Cerebellar nuclear complex (tissue), 1 donor: ENCODE measurements at places on chromosomes 12 and 14.

- no peak for DNase-seq
These were observed 256.3 kb upstream of the SFSWAP start for GRCh38 chr12:131454418-131455217.

DNA sequence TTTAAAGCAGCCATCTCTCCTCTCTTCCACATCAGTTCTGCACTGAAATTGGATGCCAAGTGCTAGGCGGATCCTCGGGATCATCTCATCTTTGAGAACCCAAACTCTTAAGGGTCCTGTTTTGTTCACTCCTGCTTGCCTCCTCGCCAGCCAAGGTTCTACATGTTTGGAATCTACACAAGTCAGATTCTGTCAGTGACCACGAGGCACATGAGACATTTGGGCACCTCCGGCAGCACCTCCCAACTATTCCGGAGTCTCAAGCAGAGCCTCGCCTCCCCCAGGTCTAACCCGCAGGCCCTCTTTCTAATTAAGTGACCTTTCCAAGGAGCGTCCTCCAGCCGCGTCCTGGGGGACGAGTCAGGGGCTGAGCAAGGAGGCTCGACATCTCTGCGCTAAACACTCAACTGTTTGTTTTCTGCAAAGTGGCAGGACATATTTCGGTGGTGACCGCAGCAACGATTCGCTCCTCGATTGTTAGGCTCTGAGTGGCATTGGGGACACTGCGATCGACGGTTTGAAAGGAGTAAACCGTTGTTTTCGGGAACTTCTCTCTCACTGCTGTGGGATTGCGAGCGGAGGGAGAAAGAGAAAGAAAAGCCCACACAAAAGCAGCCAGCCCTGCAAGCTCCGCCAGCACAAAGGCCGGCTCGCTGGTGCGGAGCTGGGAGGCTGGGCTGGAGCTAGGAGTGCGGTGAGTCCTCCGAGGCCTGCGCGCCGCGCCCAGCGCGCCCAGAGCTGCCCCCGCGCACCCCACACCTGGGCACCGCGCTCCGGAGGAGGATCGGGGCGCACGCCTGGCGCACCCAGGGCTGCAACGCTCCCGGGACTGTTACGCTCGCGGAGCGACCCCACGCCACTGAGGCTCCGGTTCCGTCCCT lies 640 bp downstream of the ARMH4 start:
- DNase-seq = no peak

GRCh38 chr12:93032758-93033157 lies 103.7 kb upstream of the EEA1 start:
- no peak for DNase-seq

DNA sequence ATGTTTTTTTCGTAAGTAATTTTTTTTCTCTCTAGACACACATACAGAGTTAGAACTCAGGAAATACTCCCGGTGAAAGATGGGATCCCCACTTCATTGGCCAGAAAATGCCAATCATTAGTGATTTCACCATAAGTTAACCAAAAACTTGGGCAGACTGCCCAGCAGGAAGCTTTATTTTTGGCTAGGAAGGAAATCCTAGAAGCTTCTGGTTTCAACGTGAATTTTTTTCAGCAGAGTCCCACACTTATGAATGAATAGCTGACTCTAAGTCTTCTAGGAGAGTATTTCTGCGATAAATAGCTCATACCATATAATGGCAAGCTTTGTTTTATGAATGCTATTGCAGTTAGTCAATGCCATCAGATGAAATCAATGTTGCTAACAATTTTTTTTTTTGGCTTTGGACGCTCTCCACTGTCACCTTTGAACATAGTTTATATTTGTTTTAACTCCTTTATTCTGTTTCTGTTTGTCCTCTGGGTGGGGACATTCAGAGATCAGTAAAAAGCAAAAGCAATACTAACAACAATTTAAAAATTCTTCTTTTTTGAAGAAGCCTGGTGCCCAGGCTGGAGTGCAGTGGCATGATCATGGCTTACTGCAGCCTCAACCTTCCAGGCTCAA lies 9.5 kb downstream of the PPP1CC start:
- no peak for DNase-seq

GRCh38 chr12:65755596-65755978 lies 68.7 kb upstream of the HMGA2 start:
- no peak for DNase-seq

DNA sequence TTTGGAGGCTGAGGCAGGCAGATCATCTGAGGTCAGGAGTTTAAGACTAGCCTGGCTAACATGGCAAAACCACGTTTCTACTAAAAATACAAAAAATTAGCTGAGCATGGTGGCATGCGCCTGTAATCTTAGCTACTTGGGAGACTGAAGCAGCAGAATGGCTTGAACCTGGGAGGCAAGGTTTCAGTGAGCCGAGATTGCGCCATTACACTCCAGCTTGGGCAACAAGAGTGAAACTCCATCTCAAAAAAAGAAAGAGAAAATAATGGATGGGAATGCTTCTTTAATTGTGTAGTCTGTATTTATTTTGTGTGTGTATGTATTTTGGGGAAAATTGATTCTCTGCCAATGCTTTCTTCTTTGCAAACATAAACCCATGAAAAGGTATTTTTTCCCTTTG lies 32.5 kb downstream of the SRGAP1 start:
- DNase-seq = no peak

- no peak for DNase-seq
These were observed 2.8 kb upstream of the CD4 start for GRCh38 chr12:6786416-6787094.

DNA sequence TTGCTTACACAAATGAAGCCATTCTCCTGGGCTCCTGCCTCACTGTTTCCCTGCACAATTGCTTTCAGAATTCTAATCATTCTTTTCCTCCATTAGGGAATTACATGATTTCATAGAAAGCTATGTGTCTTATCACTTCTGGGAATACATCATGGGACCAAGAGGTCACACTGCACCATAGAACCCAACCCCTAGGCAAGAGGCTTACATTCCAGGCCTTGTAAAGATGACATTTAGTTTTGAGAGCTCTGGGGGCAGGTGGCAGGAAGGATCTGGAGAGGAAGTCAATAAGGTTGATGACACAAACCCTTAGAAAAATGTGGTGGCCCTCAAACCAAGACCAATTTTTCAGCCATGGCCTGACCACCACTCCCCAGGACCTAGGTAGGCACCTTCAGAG lies 57.1 kb downstream of the NUAK1 start:
- no peak for DNase-seq

- DNase-seq = no peak
These were observed 3.9 kb upstream of the MDM2 start for GRCh38 chr12:68803948-68804656.

DNA sequence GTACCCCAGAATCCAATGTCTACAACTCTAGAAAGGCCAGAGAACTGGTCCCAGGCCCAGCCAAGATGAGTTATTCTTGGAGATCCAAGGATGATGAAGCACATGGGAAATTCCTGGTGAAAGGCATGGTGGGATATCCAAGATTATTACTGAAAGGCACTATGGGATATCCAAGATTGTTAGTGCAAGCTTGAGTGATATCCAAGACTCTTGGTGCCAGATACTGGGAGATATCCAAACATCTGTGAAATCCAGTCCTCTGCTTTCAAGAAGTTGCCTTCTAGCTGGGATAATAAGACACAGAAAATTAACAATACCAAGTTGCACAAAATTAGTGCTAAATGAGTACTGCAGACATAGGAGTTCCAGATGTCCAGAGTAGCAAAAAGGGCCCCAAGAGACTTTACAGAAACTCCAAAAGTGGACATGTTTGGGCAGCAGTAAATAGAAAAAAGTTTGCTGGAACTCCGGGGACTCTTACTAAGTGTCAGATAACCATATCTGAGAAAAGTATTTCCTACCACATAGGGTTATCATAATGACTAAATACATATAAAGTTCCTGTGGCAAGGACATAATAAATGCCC lies 34.6 kb downstream of the PHLDA1 start:
- no peak for DNase-seq

GRCh38 chr14:20667957-20668356 lies 16.4 kb upstream of the RNASE4 start:
- DNase-seq = no peak

DNA sequence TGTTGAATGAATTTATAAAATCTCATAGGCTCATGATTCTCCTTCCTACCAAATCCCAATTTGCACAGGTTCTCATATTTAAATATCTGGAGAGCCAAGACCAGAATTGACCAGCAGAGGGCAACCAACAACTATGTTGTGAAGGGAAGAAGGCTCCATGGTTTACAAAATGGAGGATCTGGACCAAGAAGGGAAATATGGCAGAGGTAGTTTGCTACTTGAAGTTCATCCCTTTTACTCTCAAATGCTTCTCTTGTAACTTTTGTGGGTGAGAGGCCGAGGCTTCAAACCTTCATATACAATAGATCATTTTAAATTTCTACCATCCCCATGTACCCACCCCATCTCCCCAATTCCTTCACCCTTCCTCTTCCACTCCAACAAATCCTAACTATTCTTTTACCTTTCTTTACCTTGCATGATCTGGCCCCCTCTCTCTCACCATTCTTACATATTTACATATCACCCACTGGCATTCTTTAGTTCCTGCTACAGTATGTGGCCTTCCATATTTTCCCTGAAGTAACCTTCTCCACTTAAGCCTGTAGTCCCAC lies 3.8 kb upstream of the SMARCC2 start:
- peak; percentile 50 for DNase-seq

GRCh38 chr12:112309797-112310196 lies 72.4 kb downstream of the HECTD4 start:
- no peak for DNase-seq

- DNase-seq = no peak
These were observed 161.2 kb downstream of the FOXN3 start for GRCh38 chr14:89255852-89256251.

DNA sequence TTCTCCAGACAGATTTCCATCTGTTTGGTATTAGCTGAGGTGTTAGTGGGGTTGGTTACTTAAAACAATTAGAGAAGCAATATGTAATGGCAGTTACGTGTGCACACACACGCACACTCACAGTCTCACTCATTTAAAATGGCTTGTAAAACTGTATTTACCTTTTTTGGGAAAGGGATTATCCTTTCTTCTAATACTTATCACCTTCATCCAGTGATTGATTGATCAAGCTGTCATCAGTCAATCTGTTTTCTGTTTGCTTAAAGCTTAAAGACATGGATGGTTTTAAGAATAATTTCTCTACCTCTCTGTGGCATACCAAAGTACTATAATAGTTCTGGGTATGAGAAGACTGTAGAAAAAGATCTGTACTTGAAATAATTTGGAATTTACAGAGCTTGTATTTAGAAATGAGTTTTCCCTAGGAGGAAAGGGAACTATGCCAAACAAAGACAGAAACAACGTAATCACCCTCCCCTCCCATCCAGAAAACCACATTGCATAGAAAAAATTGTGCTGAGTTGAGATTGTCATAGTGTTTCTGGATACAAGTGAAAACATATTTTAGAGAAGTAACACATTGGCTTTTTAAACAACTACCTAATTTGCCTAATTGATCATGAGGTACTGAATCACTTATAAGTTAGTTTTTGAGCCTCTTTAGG lies 455.8 kb downstream of the PCNX1 start:
- DNase-seq = no peak

- DNase-seq = no peak
These were observed 88.5 kb downstream of the GCH1 start for GRCh38 chr14:54814076-54814475.

DNA sequence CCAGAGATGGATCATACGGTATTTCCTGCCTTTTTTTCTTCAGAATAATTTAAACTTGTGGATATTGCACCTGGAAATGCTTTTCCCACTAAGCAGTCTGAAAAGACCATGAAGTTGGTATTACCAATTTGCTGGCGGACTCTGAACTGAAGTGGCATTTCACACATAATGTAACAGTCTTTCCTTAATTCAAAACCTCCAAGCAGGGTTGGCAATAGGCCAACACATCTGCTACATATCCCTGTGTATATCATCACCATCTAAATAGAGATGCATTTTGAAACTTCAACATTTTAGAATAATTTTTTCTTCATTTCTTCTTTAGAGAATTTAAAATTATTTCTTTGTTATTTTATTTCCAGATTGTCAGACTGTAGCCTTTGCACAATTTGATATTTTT lies 100.5 kb downstream of the TSPAN8 start:
- DNase-seq = no peak

- DNase-seq = no peak
These were observed 172.2 kb downstream of the PTPRO start for GRCh38 chr12:15494329-15495046.

- DNase-seq = no peak
These were observed 210.3 kb downstream of the EGLN3 start for GRCh38 chr14:33740531-33740930.

- no peak for DNase-seq
These were observed 5.2 kb downstream of the WDR20 start for GRCh38 chr14:102144914-102145313.

GRCh38 chr14:22653012-22653621 lies 9.0 kb upstream of the OR6J1 start:
- no peak for DNase-seq

GRCh38 chr12:10126413-10126812 lies 3.6 kb downstream of the CLEC7A start:
- no peak for DNase-seq

DNA sequence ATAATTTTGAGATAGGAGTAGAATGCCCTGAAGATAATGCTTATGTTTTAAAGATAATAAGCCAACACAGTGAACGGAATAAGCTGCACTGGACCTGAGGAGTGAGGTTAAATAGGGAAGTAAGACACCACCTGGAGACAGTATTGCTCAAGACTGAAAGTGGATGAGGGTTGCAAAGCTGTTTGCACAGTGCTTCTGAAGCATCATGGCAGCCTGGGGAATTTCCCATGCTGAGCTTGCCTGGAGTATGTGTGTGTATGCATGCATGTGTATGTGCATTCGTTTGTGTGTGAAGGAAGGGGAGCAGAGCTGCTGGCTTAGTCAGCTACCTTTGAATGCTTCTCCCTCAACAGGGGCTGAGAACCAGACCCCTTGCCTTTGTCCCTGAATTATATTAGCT lies 35.8 kb downstream of the BHLHE41 start:
- no peak for DNase-seq

DNA sequence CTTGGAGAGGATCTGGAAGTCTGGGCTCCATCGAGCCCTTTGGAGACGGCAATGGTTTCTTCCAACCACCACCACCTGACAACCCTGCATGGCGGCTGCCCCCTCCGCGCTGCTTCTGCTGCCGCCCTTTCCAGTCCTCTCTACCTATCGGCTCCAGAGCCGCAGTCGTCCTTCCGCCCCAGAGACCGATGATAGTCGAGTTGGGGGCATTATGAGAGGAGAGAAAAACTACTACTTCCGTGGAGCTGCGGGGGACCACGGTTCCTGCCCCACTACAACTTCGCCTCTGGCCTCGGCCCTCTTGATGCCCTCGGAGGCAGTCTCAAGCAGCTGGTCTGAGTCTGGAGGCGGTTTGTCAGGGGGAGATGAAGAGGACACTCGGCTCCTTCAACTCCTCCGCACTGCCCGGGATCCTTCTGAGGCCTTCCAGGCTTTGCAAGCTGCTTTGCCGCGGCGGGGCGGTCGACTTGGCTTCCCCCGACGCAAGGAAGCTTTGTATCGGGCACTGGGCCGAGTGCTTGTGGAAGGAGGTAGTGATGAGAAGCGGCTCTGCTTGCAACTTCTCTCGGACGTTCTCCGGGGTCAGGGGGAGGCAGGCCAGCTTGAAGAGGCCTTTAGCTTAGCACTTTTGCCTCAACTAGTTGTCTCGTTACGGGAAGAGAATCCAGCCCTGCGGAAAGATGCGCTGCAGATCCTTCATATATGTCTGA lies 499 bp downstream of the TOGARAM1 start:
- DNase-seq = peak; percentile 81
